ENCODE measurements at places on chromosomes 11 and 22.

DNA sequence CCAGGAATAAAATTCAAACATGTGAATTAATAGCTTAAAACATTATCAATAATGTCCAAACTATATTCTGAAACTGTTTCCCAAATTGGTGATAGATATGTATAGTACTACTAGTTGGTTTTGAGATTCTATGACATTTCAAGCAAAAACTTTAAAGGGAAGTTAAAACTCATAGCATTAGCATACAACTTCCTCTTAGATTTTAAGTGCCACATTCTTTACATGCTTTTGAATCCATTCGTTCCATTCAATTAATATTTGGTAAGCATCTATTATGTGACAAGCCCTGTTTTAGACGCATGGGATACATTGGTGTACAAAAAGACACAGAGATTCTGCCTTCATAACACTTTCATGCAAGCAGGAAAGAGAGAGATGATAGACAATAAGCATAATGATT, 8.9 kb downstream of the PATL1 start:
- no peak for DNase-seq

GRCh38 chr22:45960477-45961386, 16.2 kb downstream of the WNT7B start:
- no peak for DNase-seq

DNA sequence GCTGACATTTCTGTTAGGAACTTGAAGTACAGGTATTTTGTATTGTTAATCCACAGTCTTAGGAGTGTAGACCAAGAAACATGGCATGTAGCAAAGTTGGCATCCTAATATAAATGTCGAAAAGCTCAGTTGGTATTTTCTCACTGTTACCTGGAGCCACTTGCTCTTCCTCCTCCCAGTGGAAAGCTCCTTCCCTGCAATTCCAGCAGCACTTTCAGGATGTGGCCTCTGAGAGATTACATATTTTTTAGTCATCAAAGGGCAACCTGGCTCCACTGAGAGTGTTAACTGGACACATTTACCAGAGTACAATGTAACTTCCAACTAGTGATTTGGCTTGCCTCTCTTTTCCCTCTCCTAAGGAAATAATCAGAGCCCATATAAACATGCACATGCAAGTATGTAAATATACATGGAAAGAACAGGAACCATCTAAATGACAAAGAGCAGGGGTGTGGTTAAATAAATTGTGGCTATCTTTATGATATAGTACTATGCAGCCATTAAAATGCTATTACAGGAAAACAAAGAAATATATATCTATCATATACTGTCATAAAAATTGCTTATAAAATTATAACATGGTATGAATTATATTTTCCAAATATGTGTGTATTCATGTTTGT, 14.3 kb upstream of the EED start:
- DNase-seq: no peak

DNA sequence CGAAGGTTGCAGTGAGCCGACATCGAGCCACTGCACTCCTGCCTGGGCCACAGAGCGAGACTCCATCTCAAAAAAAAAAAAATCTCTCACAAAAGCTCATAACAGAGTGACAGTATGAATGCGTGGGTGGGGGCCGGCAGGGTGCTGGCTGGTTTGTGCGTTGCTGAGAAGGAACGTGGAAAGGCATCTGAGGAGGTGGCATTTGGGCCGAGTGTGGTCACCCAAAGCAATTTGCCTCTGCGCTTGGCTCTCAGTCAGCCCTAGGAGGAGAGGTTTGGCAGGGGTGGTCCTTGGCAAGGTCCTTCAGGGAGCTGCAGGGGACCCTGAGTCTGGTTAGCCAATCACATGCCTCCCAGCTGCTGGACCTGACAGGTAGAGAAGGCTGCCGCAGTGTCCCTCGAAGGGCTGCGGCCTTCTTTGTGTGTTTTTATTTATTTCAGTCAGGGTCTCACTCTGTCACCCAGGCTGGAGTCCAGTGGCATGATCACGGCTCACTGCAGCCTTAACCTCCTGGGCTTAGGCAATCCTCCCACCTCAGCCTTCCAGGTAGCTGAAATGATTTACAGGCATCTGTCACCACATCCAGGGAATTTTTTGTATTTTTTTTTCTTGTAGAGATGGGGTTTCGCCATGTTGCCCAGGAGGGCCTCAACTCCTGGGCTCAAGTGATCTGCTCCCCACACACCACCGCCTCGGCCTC, 23.5 kb upstream of the OSBPL5 start:
- no peak for DNase-seq

GRCh38 chr11:101441747-101442146, 142.1 kb downstream of the TRPC6 start:
- DNase-seq: no peak

- DNase-seq: no peak
These were observed 8.8 kb downstream of the CLMP start for GRCh38 chr11:123186286-123186685.

DNA sequence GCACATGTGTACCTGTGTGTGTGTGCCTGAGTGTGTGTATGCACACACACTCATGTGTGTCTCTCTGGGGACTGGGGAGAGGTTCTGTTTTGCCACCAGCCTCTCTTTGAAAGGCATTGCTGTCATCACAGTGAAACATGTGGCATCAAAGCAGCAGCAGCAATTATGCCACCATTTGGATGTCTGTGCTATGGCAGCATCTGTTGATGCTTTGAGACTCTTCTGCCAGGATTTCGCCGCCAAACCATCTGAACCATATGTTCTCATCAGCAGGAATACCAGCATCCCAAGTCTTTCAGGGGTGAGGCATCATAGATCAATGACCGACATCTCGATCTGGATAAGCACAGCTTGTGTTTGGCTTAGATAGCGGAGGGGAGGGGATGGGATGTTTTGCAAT, 168.6 kb downstream of the FAT3 start:
- DNase-seq: no peak

- DNase-seq: no peak
These were observed 157.6 kb downstream of the BLID start for GRCh38 chr11:121958323-121958970.

DNA sequence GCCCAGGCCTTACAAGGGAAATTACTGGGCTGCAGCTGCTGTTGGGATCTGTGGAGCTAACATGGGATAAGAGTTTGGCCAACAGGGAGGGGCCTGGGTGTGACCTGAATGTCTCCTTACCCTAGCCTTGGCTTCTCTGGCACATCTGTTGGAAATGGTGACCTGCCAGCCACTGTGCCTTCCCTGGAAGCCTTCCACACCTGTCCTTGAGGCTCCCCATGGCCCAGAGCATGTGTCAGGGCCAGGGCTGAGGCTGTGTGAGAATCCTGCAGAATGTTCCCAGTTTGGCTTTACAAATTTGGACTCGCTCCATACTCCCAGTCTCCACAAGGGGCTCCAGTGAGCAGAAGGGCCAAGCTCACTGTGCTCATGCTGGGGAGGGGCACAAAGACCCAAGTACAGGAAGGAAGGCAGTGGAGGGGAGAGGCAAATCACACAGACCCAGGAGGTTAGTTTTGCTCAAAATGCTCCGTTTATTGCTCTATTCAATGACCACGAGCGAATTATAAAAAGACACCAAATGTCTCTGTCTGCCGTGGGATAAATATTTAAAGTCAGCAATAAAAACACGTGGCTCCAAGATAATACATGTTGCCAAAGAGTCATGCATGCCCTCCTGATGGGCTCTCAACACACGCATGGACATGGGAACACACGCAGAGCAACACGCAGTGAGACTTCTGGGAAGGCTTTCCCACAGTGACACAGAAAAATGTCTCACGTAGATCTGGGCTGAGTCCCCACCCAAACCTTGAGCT, 1.7 kb upstream of the IGSF22 start:
- peak; percentile 21 for DNase-seq

DNA sequence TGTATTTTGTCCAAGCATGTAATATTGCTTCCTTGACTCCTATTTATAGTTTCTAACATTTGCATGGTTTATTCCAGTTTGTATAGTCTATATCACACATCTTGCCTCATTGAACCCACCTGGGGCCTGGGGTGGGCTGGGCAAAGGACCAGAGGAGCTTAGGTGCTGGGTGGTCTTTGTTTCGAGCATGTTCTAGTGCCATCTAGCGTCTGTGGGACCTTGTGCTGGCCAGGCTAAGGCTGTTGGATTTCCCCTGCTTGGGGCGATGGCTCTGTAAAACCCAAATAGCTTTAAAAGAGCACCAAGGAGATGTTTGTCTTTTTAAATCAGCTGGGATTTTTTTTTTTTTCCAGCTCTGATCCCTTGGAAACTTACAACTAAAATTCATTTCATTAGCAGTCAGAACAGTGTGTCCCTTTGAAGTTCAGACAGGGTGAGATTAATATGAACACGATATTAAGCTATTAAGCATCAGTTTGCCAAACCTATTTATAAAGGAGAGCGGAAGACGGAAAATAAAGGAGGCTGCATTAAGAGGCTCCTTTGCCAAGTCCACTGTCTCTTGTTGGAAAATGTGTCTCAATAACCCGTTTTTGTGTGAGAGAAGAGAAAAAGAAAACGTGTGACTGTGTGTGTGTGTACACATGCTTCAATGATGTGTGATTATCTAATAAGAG, 157.4 kb downstream of the COMMD9 start:
- no peak for DNase-seq

GRCh38 chr11:64461081-64461480, 102.1 kb downstream of the RPS6KA4 start:
- no peak for DNase-seq

- no peak for DNase-seq
These were observed 398.6 kb upstream of the ANO5 start for GRCh38 chr11:21794306-21794705.

DNA sequence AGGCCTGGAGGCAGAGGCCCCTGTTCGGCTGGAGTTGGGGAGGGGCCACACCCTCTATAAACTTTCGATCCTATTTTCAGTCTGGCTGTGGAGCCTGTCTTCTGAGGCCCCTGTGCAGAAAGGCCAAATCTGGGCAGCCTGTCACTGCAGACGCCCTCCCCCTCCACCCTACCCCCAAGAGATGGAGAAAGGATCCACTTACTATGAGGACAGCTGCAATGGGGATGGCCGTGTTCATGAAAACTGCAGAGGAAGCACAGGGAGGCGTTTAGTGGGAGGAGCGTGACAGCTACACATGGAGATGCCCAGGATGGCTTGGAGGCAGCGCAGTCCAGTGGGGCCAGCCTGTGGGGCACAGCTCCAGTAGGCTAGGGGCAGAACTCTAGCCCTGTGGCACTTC, 43.5 kb upstream of the KCNJ11 start:
- DNase-seq: no peak

- DNase-seq: peak; percentile 42
These were observed 43.0 kb upstream of the USP47 start for GRCh38 chr11:11798586-11799438.

- no peak for DNase-seq
These were observed 77.2 kb upstream of the CLPB start for GRCh38 chr11:72511393-72512047.
